ENCODE measurements at places on chromosomes 16 and 17.

GRCh38 chr16:27340654-27341053 is 26.9 kb downstream of the IL4R start:
- DNase-seq: no peak

DNA sequence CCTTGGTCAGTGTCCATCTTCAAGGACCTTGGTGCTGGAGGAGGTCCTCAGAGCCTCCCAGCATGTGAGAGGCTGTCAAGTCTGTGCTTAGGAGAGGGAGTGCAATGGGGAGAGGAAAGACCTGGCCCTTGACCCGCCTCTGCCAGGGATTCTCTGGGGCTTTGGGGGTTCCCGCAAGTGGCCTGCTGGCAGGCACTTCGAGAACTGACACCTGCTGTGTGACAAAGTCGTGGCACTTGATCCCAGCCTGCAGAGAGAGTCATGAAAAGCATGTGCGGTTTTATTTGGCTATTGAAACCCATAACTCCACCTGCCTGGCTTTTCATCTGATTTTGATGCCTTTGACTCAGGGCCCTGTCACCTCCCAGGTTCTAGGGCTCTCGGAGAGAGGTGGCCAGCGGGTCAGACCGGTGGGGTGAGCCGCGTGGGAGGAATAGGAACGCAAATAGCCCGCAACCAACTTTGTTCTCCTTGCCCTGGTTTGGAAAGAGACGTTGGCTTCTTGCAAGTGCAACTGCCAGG is 42.8 kb upstream of the GSE1 start:
- DNase-seq: peak; percentile 15

DNA sequence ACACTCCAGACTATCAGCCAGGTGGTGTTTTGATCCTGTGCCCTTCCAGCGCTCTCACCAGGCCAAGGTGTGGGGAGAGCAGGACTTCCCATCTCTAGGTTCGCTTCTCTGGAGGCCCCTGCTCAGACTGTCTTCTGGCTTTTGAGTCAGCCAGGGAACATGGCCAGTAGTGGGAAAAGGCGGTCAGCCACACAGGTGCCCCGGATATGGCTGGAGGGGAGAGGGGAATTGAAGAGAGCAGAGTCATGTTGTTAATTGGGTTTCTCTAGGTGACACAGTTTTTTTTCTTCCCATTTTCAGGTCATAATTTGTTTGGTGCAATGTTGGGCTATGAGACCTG is 1.5 kb downstream of the MINK1 start:
- DNase-seq: no peak

DNA sequence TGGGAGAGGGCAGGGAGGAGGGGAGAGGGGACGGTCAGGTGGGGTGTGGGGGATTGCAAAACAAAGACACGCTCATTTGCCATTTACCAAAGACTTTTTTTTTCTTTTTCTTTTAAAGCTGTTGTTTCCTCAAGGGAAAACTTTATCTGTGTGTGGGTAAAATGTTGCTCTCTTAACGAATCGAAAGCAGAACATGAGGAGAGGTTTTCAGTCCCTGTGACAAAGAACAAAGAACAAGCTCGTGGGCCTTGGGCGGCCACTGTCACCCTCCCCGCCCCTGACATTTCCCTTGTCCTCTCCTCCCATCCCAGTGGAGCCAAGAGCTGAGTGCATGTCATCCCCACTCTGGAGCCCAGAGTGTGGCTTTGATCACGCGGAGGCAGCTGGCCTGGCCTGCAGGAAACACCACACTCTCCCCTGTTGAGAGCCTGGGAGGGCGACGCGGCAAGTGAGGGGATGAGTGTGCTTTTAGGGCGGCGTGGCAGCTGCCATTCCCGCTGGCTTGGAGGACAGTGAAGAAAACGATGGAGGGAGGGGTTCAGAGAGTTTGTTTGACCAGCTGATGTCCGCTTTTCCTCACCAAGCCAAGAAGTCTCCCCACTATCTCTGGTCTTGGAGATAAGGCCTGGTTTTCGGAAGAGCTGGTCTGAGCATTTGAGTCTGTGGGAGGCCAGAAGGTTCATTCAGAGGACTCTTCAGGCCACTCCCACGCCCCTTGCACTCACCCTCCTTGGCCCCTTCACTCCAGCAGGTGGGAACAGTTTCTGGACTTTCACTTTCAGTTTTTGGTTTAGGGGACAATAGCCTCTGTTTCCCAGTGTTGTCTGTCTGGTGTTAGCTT is 11.4 kb downstream of the CCR7 start:
- DNase-seq: no peak

- no peak for DNase-seq
These were observed 6.6 kb downstream of the TMEM114 start for GRCh38 chr16:8583732-8584131.

- DNase-seq: no peak
These were observed 63.7 kb upstream of the LYRM9 start for GRCh38 chr17:27956601-27957445.

DNA sequence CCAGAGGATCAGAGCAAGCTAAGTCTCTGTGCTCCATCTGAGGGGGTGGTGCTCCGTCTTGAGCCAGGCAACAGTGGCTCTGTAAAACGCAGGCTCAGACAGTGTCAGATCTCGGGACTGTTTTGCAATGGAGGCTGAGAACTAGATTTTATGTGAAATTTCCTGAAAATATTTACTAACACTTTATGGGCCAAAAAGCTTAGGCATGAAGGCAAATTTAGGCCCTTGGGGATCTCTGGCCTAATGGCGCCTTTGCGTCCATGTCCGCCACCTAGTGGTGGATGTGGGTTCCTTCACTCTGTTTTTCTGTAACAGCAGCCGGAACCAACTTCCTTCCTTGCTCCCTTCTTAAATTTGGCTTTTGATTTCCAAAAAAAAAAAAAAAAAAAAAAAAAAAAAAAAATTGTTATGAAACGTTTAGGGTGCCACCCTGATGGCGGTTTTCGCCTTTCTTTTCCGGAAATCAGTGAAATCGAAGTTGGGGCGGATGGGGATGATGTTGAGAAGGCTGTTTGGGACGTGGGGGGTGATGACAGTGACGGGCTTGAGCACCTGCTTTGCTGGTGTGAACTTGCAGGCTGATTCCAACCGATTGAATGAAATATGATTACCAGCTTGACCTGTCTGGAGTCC is 14.0 kb upstream of the ELAC2 start:
- DNase-seq: no peak

GRCh38 chr17:21291357-21291756 is 6.8 kb downstream of the MAP2K3 start:
- DNase-seq: no peak

GRCh38 chr16:14199624-14200023 is 128.5 kb downstream of the MRTFB start:
- DNase-seq: no peak

- no peak for DNase-seq
These were observed 37.4 kb downstream of the ARHGAP23 start for GRCh38 chr17:38465391-38466345.

- no peak for DNase-seq
These were observed 273.4 kb upstream of the TNRC6C start for GRCh38 chr17:77684803-77685798.

DNA sequence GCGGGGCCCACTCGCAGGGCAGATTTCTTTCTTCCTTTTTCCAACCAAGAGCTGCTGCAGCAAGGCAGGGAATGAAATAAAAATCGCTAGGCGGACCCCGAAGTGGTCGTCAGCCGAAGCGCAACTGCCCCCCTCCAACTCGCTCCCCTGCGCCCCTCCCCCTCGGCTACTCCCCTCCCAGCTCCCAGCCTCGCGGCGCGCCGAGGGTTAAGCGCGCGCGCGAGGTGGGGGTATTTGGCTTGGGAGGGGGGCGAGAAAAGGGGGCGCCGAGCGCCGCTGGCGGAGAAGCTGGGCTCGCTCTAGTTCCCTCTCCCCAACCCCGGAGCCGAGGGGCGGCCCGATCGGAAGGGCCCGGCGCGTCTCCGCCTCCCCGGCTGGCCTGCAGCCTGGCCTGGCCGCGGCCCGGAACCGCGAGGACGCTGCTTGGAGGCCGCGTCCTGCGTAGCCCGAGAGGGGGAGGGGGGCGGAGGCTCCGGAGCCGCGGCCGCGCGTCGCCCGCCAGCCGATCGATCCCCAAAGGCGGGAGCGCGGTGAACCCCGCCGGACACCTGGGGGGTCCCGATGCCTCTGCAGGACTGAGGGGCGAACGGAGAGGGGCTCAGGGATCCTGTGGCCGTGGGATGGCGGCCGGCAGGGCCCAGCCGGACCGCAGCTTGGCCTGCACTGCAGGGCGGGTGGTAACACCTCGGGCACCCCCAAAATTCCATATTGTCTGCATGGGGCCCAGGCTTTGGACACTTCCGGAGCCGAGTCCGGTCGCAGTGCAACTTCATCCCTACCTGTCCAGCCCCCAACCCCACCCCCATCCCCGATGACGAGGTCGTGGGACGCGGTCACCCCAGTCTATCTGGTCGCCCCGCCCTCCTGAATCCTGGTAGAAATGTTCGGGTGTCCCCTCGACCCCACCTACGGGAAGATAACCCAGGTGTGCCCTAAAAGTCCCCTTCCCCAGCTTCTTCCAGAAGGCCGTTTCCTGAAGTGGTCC is 4.9 kb upstream of the CBX4 start:
- DNase-seq: no peak

DNA sequence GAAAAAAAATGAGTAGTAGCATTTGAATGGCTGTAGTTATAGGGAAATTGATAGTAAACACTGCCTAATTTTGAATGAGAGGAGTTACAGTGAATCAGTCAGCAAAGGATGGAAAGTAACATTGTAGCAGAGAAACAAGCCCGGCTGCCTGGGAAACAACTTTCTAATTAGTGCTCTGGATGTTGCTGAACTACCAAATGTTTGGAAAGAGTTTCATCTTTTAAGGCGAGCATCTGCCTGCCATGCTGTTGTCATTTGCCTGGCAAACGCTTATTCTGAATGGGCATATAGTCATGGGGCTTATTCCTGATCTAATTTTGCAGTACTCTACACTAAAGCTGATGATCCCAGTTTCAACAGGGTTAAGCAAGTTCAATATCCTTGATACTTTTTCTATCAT is 138.6 kb downstream of the CDH11 start:
- no peak for DNase-seq

DNA sequence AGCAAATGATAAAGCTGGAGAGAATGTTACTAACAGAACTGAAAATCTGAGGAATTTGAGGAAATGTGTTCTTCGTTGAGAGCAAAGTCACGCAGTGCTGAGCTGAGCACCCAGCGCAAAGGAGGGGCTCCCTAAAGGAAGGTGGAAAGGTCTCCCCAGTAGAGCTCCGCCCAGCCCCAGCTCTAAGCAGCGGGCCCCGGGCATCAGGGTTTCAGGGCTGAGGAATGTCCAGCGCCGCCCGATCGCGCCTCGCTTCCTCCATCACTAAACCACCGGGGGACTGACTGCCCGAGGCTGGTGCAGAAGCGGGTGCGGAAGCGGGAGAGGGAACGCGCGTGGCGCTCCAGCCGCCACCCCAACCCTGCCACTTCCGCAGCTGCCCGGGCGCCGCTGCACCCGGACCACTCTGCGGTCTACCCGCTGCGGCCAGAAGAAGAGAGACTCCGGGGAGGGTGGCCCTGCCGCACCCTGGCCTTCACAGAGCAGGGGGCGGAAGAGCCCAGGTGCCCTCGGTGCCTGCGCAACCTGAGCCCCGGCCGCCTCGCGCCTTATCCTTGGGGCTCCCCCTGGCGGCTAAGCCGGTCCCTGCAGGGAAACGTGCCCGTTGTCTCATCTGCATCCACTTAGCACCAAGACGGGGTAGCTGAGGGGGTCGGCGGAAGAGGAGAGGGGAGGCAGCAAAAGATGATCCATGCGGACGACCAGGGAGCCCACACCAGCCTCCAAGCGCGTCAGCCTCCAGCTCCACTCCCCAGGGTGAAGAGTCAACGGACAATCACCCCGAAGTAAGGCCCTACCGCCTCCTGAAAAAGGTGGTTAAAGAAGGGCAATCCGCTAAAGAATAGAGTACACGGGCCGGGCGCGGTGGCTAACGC is 12.4 kb upstream of the GUCY2D start:
- peak; percentile 81 for DNase-seq

DNA sequence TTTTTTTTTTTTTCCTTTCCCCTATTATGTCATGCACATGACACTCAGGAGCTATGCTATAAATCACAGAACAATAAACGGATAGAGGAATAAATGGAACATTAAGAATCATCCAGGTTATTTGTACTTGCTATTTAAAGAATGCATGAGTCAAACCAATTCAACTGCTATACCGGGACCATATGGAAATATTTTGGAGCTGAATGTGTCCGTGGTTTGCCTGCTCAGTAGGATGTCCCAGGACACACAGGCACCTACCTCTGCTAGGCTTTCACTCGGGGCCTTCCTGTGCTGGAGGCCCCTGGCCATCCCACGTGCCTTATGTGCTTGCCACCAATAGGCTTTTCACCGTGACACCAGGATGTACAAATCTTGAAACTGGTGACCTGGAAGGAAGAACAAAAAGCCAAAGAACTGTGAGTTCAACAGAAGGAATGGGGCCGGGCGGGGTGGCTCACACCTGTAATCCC is 15.3 kb upstream of the SEC14L1 start:
- DNase-seq: no peak

GRCh38 chr16:52372313-52372712 is 174.6 kb downstream of the TOX3 start:
- no peak for DNase-seq

DNA sequence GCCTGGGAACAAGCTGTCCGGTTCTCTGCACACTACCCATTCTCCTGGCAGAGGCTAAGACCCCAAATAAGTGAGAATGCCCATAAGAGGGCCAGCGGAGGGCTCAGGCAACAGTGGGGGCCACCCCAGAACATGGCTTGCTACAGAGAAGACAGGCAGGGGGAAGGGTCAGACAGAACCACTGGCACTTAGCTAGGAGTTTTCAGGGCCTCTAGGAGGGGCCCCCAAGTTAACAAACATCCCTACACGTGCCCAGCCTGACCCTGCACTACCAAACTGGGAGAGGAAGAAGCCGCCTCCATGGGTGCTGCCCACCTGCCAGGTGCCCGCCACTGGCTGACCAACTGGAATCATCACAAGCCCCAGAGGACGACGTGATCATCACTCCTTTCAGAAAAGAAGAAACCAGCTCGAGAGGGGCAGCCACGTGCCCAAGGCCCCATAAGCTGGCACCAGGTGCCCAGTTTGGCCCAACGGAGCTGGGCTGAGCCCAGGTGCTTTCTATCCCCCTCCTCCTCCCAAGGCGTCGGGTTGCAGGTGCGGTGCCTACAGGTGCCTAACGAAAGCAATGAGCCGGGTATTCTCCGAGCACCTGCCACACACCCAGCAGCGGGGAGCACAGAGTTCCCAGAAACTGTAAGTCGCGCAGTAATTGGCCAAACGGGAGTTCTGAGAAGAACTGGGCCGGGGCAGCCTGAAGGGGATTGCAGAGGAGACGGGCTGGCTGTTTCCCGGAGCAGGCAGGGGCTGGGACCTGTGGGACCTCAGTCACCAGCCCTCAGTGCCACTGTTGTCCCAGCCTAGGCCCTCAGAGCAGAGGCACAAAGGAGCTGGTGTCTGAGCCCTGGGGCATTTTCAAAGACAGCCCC is 13.2 kb downstream of the RPH3AL start:
- no peak for DNase-seq

GRCh38 chr17:80737106-80738019 is 192.7 kb downstream of the RPTOR start:
- DNase-seq: no peak

- no peak for DNase-seq
These were observed 22.6 kb downstream of the STAT5B start for GRCh38 chr17:42253578-42253977.

Measured in stimulated activated CD4-positive, alpha-beta T cell treated with anti-CD3 and anti-CD28 coated beads, Interleukin-15, amount 100 ng/mL, for 48 hours (primary cell).